Dermis blood vessel endothelial cell (primary cell): ENCODE measurements at places on chromosomes 1 and 21. TPM values are rescaled to one million over a fixed set of nuclear protein-coding genes. Genes with fewer than 3 reads are reported as not detected.
A peak's percentile ranks its signal among the peaks of the same experiment; 100 is the strongest.

The TMEM125 gene
- total RNA-seq = 0.05 TPM in 1 of 2 replicates, not detected in the other

The TSPEAR gene
- 0.47 and 1.0 TPM in 2 replicates for total RNA-seq

DNA sequence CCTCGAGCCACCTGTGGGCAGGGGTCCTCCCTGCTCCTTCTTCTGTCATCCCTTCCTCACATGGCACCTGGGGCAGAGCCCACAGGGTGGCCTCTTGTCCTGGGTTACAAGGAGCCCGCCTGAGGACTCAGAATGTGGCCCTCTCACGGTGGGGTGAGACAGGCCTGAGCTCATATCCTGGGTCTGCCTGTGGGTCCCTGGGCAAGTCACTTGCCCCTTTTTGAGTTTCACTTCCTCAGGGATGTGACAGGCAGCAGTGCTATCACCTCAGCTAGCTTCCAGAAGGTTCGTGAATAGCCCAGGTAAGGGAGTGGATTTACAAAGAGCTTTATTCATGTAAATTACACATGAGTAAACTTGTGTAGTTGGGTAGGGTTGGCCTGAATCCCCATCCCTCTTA lies 33.5 kb downstream of the HTR6 start:
- no peak for DNase-seq

DNA sequence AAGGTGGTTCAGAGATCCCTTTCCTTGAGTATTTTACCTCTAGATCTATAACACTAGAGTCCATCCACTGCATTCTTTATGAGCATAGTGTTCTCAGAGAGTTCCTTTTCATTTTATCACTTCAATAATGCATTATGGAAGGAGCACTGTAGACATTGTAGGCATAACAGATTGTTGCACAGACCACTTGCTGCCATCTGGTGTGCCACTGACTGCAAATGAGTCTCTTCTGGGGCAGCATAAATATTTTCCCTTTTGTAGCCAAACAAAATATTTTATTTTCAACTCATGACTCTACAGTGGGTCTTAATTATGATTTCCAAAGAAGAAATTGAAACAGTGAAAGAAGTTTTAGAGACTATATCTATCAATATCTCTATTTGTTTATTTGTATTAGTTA lies 290.4 kb downstream of the OLFM3 start:
- no peak for DNase-seq

- no peak for DNase-seq
Observed at GRCh38 chr1:219666242-219666641, 53.3 kb upstream of the ZC3H11B start.

GRCh38 chr1:116577759-116578314 lies 7.0 kb upstream of the CD58 start:
- DNase-seq = no peak

- no peak for DNase-seq
Observed at GRCh38 chr1:112882271-112882744, 73.7 kb downstream of the SLC16A1 start.

- peak; percentile 85 for DNase-seq
Observed at GRCh38 chr1:161209790-161210409, 5.2 kb upstream of the FCER1G start.

GRCh38 chr1:60376196-60376595 lies 302.6 kb upstream of the C1orf87 start:
- DNase-seq = no peak
